Lower lobe of right lung (tissue), 2 donors: ENCODE measurements at places on chromosomes 4 and X. TPM values are rescaled to one million over a fixed set of nuclear protein-coding genes. Genes with fewer than 3 reads are reported as not detected.

The GPR78 gene
- total RNA-seq, result 0.21 TPM

DNA sequence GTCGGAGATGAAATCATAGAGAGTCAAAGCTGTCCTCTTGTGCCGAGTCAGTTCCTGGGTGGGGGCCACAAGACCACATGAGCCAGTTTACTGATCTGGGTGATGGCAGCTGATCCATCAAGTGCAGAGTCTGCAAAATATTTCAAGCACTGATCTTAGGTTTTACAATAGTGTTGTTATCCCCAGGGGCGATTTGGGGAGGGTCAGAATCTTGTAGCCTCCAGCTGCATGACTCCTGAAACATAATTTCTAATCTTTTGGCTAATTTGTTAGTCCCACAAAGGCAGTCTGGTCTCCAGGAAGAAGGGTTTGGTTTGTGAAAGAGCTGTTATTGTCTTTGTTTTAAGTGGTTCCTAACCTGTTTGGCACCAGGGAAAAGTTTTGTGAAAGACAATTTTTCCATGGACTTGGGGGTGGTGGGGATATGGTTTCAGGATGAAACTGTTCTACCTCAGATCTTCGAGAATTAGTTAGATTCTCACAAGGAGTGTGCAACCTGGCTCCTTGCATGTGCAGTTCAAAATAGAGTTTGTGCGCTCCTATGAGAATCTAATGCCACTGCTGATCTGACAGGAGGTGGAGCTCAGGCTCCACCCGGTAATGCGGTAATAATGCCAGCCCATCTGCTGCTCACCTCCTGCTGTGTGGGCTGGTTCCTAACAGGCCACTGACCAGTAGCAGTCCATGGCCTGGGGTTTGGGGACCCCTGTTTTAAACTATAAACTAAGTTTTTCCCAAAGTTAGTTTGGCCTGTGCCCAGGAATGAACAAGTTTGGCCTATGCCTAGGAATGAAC is 29.2 kb downstream of the METAP1 start:
- DNase-seq, result no peak
- H3K4me3 ChIP-seq, result no peak overlapping the region
- no peaks in the 10 kb centered on the region for H3K36me3 ChIP-seq
- no peak overlapping the region for H3K27ac ChIP-seq
- peaks cover 19% of the 10 kb centered on the region for H3K4me1 ChIP-seq

GRCh38 chrX:100081503-100081902 is 328.6 kb downstream of the PCDH19 start:
- no peak overlapping the region for H3K4me3 ChIP-seq
- no peaks in the 10 kb centered on the region for H3K4me1 ChIP-seq
- no peak overlapping the region for H3K27ac ChIP-seq
- no peaks in the 10 kb centered on the region for H3K36me3 ChIP-seq

DNA sequence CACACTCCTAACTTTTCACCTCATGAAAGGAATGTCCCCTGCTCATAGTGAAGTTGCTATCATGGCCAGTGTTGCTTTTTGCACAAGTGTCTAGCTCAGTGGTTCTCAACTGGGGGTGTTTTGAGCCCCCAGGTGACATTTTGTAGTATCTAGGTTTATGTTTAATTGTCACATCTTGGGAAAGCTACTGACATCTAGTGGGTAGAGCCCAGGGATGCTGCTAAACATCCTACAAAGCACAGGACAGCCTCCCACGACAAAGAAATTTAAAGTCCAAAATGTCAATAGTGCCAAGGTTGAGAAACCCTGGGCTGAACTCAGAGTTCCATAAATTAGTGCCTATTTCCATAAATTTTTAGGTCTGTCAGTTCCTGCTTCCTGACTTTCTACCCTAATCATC is 70.7 kb upstream of the HCCS start:
- no peaks in the 10 kb centered on the region for H3K36me3 ChIP-seq
- H3K27ac ChIP-seq, result no peak overlapping the region
- H3K27me3 ChIP-seq, result no peaks in the 10 kb centered on the region
- no peaks in the 10 kb centered on the region for H3K4me1 ChIP-seq

GRCh38 chr4:114729068-114729738 is 130.6 kb downstream of the UGT8 start:
- no peaks in the 10 kb centered on the region for H3K36me3 ChIP-seq
- no peaks in the 10 kb centered on the region for H3K27me3 ChIP-seq
- no peaks in the 10 kb centered on the region for H3K4me1 ChIP-seq
- H3K27ac ChIP-seq, result no peak overlapping the region
- H3K4me3 ChIP-seq, result no peak overlapping the region
